ENCODE measurements at places on chromosomes 6 and 20. TPM values are rescaled to one million over a fixed set of nuclear protein-coding genes. Genes with fewer than 3 reads are reported as not detected.

DNA sequence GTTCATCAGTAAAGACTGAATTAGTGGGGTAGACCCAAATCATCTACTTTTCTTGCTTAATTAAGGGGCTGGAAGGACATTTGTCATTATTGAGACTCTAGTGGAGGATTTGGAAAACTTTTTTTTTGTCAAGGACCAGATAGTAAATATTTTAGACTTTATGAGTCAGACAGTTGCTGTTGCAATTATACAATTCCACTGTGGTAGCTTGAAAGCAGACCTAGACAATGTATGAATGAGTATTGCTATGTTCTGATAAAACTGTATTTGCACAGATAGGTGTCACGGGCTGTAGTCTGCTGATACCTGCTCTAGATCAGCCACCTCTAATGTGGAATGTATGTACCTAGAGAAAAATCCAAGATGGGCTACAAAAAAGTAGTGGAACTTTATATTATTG is 175.0 kb downstream of the CARMIL1 start:
- no peak for DNase-seq

DNA sequence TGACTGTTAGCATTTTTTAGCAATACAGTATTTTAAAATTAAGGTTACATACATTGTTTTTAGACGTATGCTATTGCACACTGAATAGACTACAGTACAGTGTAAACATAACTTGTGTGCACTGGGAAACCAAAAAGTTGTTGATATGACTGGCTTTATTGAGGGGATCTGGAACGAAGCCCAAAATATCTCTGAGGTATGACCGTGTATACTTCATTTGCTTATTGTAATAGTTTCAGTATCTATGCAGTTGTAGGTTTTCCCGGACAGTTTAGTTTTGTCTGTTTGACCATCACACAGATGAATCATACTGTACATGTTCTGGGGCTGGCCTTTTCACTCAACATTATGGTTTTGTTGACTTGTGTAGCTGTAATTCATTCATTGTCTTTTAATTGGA is 6.9 kb upstream of the ZBTB12 start:
- no peak for DNase-seq

- no peak for DNase-seq
Observed at GRCh38 chr6:31705931-31706330, 735 bp upstream of the LY6G6F start.

DNA sequence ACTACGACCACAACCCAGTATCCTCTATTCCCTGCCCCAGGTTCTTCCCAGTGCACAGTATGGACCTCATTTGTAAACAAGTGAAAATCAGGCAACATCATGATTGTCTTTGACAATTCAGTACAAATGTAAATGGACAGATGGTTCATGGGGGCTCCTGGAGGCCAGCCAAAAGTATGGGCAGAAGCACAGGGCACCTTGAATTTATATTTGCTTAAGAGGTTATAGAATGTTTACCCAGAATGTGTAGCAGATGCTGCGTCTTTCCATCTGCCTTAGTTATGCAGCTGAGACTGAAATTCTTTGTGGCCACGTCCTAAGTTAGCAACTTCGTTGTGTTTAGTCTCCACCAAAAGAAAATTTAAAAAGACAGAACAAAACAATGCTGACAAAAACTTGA is 559.6 kb upstream of the NRSN1 start:
- no peak for DNase-seq

DNA sequence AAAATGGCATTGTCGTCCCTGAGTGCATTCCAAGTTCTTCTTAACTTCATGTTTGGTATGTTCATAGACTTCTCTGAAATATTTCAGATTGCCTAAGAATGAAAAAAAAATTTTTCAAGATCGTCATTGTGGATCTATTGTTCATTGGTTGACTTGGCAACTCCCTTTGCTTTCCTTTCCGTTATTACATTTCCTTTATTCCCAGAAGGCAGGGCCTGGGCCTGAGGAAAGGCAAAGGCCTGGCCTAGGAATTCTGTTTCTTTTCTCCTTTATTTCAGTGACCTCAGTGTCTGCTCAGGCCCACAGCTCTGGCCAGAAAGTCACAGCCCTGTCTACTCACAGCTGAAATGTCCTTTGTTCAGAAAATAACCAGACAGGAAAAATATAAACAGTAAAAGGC is 401.6 kb upstream of the PLCB4 start:
- DNase-seq, result no peak

GRCh38 chr6:144597511-144597910 is 312.4 kb downstream of the UTRN start:
- DNase-seq, result no peak

DNA sequence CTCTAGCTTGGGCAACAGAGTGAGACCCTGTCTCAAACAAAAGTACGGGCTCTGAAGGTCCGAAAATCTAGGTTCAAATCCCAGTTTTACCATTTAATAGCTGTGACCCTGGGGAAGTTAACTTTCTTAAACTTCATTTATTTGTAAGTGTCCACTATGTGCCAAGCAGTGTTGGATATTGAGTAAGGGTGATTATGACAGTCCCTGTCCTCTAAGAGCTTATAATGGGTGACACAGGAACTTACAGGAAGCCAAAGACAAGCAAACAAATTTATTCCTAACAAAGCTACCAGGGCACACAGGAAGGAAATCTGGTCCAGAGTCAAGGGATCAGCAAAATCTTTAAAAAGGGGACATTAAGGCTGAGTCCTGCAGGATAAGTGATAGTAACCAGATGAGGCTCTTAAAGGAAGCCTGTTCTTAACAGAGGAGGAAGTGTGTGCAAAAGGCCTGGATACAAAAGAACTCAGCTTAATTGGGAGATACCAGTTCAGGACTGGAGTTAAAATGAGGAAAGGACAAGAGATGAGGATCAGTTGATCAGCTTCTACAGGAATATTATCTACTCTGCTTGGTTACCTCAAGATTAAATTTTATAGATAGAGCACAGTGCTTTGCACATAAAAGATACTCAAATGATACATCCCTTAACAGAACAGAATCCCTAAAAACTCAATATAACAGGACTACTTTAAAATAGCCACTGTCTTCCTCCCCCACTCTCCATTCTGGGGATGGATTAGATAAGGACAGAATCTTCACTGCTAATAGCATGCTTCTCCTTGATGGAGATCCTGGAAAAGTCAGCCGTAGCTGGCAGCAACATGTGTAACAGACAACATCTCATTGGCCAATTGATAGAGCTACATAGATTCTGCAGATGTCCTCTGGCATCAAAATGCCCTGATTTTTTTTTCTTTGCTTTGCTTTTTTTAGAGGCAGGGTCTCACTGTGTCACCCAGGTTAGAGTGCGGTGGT is 6.1 kb downstream of the SNX3 start:
- no peak for DNase-seq

DNA sequence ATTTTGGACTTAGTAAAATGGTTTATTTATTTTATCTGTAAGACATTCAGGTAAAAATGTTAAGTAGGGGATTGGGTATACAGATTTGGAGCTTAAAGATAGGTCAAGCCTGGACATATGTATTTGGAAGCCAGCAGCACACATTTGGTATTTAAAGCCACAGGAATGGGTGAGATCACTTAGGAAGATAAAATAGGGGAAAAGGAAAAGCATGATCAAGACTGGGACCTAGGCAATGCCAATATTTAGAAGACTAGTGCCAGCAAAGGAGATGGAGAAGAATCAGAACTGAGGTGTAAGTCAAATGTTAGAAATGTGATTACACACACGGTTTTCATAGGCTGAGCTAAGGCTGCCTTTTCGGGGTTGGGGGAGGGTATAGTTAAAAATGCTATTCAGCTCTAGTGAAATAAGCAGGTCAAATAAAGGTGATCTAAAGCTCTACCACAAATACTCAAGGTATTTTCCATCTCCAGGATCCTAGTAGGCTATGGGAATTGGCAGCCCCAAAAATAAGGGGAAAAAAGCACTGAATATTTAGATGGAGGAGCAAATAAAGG is 20.6 kb downstream of the SLC2A12 start:
- no peak for DNase-seq

GRCh38 chr6:30591008-30591407 is 19.8 kb downstream of the ABCF1 start:
- no peak for DNase-seq

DNA sequence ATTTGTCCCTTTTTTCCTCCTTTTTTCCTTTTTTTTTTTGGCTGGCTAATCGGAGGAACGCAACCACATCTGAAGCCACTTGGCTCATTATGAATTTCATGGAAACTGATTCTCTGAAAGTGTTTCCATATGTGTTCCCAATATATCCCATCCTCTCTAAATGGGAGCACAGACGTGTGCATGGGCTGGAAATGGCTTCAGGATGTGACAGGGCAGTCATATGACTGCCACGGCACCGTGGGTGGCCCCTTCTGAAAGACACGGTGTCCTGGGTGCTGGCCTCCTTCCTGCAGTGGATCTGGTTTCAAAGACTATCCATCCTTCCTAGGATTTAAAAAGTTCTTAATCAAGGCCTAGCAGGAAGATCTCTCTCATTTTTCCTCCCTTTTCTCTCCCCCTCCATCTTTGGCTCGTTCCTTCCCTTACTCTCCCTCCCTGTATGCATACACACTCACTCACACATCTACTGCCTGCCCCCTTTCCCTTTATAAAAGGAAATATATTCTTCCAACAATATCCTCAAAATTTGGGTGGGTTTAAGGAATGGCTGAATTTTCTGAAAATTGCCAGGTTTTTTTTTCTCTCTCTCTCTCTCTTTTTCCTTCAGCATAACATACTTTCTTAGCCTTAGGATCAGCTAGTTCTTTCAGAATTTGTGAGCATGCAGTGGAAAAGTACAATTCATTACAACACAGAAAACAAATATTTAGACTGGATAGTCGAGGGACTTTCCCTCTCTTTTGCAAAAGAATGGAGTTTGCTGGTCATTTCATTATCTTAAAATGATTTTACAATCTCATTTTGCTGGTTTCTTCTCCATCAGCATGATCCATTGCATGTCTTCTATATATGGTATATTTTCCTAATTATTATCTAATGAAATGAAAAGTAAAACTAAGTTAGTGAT is 161.2 kb upstream of the SUPT3H start:
- DNase-seq, result no peak

GRCh38 chr6:86859513-86859912 is 77.8 kb upstream of the HTR1E start:
- no peak for DNase-seq

GRCh38 chr20:19934792-19935491 is 82.2 kb upstream of the NAA20 start:
- no peak for DNase-seq

DNA sequence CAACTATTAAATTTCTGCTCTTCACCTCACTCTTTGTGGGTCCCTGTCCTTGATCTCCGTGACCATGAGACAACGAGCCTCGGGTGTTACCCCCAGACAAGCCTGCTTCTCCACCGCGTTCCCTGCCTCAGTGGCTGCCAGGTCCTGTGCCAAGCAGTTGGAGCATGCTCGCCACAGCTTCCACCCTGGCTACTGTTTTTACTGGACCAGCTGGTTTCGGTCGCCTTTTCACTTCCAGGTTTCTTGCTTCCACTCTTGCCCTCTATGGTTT is 5.6 kb downstream of the TP53RK start:
- DNase-seq, result no peak

GRCh38 chr20:44075191-44075949 is 111.6 kb downstream of the JPH2 start:
- no peak for DNase-seq

GRCh38 chr20:9500121-9500520 is 14.3 kb upstream of the LAMP5 start:
- DNase-seq, result no peak

DNA sequence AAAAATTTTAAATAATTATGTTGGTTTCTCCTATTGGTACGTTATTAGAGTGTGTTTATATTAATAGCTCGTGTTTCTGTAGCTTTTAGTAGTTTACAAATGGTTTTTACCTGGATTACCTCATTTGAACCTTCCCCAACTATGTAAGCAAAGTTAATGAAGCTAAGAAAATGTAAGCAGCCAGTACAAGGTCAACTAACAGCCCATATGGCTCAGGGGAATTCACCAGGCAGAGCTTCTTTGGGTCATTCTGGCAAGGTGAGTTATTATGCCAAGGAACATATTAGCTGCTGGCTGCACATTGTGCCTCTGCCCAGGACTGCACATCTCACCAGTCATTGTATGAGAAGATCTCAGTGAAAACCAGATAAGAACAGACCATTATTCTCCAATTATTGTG is 27.0 kb upstream of the MARCKS start:
- no peak for DNase-seq

The FUT9 gene
- polyA plus RNA-seq, result 3.6 TPM

The GSTA3 gene
- polyA plus RNA-seq, result 2.0 TPM

The HTR1B gene
- polyA plus RNA-seq, result 0.24 TPM

The STMND1 gene
- polyA plus RNA-seq, result 0.57 TPM

The EPPIN gene
- polyA plus RNA-seq, result 0.50 TPM

The ESR1 gene
- polyA plus RNA-seq, result 1.0 TPM

The COL9A3 gene
- 51.8 TPM for polyA plus RNA-seq

The KIAA0408 gene
- polyA plus RNA-seq, result 3.2 TPM

The MUC22 gene
- polyA plus RNA-seq, result not detected
